ENCODE measurements at places on chromosomes 3 and 15.

DNA sequence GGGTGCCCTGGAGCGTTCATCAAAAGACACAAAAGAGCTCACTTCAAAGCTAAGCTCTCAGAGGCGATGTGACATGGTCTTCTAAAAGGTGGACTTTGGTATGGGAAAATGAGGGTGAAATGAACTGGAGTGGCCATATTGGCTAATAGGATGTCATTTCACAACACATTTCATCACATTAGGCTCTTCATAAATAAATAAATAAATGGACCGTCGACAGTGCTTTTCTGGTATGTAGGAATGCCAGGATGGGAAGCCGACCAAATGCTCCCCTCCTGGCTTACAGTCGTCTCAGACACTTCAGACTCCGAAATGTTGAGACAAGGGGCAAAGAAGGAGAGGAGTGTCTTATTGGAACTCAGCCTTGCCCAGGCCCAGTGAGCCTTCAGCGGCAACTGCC, 383.0 kb downstream of the NTRK3 start:
- no peak for DNase-seq

GRCh38 chr3:160755776-160756304, at the start of gene PPM1L:
PPM1L (plus strand) TSS chr3:160756231.
- DNase-seq, result peak; percentile 90

DNA sequence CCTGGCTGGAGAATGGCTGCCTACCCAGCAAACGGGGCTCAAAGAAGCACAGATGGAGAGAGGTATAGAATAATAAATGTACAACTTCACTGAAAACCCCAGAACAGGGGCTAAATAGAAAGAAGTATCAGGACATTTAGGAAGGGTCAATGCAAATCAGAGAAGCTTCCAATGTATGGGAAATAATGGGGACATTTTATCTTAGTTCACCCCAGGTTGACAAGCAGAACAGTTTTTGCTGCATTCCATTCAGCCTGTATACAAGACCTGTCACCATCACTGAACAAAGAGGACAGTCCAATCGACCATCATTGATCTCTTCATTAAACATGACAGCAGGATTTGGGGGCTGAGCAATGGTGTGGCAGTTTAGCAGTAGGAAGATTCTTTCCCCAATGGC, 68.1 kb downstream of the MYH15 start:
- no peak for DNase-seq

- DNase-seq, result no peak
Measured at GRCh38 chr15:88920186-88920891, 7.2 kb upstream of the MFGE8 start.

DNA sequence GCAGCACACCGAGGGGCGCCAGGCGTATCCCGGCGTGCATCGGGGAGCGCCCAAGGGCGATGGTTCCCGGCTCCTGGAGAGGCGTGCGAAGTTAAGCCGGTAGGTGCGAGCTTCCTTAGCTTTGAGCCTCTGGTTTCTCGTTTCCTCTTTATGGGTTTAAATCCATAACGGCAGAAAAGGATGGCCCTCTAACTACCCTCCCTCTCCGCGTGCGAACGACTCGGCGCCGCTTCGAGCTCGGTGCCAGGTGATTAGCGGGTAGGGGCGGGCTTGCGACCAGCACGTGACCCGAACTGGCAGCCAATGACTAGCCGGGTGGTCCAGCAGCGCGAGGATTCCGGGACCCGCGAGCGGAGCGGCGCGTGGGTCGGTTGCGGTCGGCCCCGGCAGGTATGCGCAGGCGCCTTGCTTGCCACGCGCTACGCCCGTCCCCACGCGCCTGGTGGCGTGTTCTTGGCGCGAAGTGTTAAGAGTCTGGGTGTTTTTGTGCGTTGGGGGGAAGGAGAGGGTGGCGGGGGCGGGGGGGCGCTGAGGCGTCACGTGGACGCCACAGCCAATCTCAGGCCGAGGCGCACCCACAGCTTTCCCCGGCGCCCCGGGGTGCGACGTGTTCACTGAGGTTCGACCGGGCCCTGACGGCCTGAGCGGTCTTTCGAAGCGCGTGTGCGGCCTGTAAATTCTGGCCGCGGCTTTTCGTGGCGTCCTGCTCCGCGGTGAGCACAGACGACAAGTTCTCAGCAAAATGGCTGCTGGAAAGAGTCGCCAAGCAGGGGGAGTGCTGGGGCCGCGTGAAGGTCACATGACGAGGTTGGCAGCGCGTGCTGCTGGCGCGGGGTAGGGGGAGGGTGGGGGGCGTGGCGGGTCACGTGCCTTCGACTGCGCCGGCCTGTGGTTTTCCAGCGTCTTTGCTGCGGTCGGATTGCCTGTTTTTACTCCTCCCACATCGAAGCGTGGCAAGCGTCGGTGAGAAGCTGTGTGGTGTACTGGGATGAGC, 38.7 kb upstream of the MGA start:
- peak; percentile 87 for DNase-seq

- DNase-seq, result no peak
Measured at GRCh38 chr3:126326629-126327028, 30.6 kb downstream of the KLF15 start.

GRCh38 chr3:133965013-133965570, 64.6 kb downstream of the SLCO2A1 start:
- DNase-seq, result peak; percentile 27

GRCh38 chr15:35963326-35963725, 417.4 kb upstream of the DPH6 start:
- no peak for DNase-seq

DNA sequence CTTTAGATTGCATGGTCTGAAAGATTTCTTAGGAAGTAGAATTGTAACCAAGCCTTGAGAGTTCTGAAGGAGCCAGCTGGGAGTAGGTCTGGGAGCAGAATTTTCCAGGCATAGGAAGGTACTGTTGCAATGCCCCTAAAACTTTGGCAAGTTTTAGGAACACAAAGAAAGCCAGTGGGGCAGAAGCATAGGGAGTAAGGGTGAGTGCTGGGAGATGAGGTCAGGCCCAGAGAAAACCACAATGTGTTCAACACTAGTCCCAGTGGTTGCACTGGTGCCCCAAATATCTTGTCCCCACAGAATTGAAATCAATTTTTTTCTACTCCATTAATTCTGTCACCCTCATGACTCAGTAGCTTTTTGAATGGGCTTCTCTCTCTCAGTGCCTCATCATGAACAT, 120.7 kb upstream of the GALNT15 start:
- no peak for DNase-seq

GRCh38 chr3:149534671-149535332, 60.3 kb downstream of the TM4SF4 start:
- DNase-seq, result peak; percentile 65

DNA sequence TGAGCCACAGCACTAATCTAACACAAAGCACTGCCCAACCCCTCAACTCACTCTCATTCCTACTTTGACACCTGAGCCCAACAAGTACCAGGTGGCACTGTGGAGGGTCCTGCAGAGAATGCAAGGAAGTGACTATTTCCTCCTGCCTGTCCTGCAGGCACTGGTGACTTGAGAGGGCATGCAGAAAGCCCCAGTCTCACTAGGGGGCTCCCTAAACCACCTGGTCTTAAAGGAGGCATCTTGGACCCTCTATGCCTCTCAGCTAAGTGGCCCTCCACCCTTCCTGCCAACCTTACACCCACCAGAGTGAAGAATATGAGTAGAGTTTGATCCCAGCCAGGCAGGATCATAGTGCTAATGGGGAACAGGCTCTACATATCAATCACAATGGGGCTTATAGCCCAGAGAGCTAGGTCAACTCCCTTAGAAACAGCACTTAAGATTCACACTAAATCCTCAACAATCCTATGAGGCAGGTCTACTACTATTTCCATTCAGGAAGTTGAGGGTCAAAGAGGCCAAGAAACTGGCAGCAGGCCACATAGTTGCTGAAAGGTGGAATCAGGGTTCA, 15.2 kb downstream of the TRAIP start:
- DNase-seq, result no peak

GRCh38 chr3:123330441-123330991, 118.4 kb downstream of the ADCY5 start:
- DNase-seq, result no peak

- DNase-seq, result no peak
Measured at GRCh38 chr3:169998668-169999131, 32.1 kb downstream of the SEC62 start.

- no peak for DNase-seq
Measured at GRCh38 chr15:88342666-88343065, 86.1 kb upstream of the NTRK3 start.

- DNase-seq, result no peak
Measured at GRCh38 chr3:162710332-162711112, 1213.9 kb downstream of the OTOL1 start.

DNA sequence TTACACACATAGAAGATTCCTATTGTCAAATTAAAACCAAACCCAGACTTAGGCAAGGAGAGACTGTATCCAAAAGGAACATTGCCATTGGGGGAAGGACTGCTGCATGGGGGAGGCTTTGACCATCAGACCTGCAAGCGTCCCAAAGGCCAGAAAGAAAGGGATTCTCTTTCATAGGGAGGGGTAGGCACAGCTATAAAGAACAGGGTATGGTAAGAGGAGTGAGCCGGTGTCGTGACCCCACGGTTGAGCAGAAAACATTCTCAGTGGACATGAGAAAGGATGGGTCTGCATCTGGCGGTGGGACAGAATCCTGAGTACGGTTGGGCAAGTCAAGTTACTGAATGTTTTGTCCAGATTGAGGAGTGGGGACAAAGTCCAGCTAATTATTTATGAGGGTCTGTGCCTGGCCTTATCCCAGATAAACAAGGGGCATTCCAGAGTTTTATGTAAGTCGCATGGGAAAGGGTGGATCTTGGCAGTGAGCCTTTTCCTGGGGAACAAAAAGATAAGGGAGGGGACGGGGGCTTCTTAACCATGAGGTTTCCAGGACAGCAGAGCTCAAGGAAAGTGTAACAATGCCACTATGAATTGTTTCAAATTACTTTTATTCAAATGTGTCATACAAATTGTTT, 357.8 kb downstream of the OCA2 start:
- no peak for DNase-seq

GRCh38 chr15:38088971-38089370, 154.5 kb downstream of the TMCO5A start:
- DNase-seq, result no peak

GRCh38 chr3:31571325-31571724, 38.6 kb downstream of the STT3B start:
- DNase-seq, result no peak

- no peak for DNase-seq
Measured at GRCh38 chr15:48675436-48675835, 29.9 kb upstream of the FBN1 start.

- no peak for DNase-seq
Measured at GRCh38 chr15:65081270-65081669, 4.7 kb downstream of the KBTBD13 start.

GRCh38 chr3:194806991-194807630, 121.4 kb downstream of the FAM43A start:
- DNase-seq, result no peak

GRCh38 chr3:124650798-124651197, 79.5 kb upstream of the UMPS start:
- DNase-seq, result no peak

- no peak for DNase-seq
Measured at GRCh38 chr15:76298986-76299385, 12.3 kb downstream of the ETFA start.

DNA sequence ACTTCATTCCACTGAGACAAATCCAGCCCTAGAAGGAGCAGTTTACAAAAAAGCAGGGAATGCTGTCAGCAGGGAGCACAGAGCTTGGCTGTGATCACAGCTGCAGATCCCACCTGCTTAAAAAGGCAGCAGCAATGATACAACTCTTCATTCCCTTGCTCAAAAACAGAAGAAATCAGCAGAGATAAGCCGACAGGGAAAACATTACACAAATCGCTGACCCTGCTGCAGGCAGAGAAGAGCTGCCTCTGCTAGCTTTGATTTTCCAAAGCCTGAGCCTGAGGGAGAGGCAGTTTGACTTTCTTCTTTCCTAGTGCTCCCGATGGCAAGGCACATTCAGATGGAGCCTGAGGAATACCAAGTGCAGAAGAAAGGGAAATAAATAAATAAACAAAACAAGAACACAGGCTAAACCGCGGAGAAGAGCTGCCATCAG, 80.2 kb downstream of the SHQ1 start:
- DNase-seq, result peak; percentile 3

DNA sequence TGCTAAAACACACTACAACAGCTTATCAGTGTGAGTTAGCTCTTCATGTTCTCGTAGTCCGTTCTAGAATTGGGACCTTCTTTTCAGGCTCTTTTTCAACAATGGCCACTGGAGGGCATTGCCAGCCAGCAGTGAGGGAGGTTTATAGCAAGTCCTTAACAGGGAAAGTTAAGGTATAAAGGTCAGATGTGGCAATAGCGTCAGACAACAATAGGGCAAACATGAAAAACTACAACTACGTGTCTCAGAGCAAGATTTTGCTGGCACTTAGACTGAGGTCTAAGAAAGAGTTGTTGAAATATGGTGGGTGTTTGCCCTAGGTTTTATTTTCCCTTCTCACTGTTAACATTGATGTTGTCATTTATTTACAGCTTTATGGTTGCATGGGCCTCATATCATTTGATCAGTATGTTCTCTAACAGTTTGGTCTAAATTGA, 161.4 kb downstream of the GMNC start:
- peak; percentile 68 for DNase-seq

GRCh38 chr15:81091889-81092558, 42.0 kb upstream of the CFAP161 start:
- DNase-seq, result peak; percentile 12
